ENCODE measurements at places on chromosomes 6 and 20.

DNA sequence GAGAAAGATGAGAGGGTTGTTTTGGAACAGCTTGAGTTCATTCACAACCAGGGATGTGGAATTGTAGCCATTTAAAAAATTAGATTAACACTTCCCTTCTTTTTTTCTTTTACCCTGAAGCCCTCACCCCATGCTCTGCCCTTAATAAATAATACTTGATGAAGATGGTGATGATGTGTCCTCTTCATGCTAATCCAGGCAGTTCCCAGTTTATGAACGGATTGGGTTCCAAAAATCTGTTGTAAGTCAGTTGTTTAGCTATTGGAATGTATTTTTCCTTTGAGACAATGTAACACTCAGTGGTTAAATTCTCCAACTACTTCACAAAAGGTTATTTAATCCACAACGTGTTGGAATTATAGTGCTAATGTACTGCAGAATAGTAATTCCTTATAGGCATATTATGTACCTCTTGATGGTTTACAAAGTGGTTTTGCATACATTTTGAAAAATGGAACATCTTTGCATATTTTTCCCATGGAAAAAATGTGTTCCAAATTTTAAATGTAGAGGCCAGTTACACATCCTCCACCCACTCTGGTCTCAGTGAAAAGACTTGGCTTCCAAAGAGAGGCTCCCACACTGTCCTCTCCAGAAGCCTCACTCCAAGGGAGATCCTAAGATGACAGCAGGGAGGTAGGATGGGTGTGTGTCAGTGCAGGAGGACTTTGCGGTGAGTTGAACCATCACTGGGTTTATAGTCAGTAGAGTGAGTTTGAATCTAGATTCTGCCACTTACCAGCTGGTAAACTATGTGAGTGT lies 45.8 kb upstream of the CEP162 start:
- no peak for DNase-seq

DNA sequence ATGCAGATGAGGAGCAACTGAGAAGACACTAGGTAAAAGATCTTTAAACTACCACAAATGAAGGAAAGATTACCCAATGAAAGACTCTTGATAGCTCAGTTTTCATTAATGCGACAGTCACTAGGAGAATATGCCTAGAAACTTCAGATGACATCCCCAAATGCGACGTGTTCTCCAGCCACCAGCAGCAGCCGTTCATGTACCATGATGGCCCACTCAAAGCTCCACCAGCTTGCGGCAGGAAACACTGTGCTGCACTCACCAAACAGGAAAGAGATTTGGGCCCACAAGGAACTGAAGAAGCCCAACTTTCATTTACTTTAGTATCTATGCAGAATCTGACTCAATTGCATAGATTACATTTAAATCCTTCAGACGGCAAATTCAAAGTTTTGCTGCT lies 7.5 kb downstream of the DIDO1 start:
- DNase-seq = no peak

DNA sequence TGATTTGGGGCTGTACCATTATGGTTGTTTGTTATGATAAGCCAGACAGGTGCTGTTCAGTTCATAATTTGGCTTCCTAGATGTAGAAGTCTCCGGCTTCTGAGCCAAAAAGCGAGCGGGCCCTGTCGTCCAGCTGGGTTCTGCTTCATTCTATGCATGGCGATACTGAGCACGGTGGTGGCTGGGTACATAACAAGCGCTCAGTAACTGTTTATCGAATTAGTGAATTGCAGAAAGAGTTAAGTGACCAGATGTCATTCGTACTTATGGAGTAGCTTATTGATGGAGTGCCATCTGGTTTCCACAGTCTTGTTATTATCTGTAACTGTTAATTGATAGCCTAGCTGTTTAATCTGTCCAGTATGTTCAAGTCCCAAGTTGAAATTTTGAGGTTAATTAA lies 85.0 kb downstream of the DTD1 start:
- no peak for DNase-seq

GRCh38 chr20:63163596-63164483 lies 52.1 kb downstream of the YTHDF1 start:
- DNase-seq = no peak

GRCh38 chr20:61932199-61932592 lies 133.5 kb downstream of the TAF4 start:
- no peak for DNase-seq

DNA sequence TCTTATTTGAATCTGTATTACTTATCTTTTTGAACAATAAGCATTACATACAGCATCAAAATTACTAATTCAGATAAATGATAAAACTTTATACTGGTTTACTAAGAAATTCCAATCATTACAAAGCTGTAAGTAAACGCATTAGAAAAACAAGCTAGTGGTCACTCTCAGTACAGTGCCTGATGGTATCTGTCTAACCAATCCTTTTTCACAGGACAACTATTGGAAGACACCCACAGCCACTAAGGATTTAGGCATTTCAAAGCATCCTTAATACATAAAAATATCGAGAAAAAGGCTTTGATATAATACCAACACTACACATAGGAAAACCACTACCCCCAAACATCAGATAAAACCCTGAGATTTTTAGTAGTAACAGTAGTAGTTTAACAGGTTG lies 2.6 kb downstream of the CD164 start:
- no peak for DNase-seq
